Bone marrow (tissue), 2 donors: ENCODE measurements at places on chromosomes 7 and 10.
A peak's percentile ranks its signal among the peaks of the same experiment; 100 is the strongest.

GRCh38 chr10:31770307-31770902 lies 158.2 kb downstream of the ARHGAP12 start:
- DNase-seq: peak; percentile 11

DNA sequence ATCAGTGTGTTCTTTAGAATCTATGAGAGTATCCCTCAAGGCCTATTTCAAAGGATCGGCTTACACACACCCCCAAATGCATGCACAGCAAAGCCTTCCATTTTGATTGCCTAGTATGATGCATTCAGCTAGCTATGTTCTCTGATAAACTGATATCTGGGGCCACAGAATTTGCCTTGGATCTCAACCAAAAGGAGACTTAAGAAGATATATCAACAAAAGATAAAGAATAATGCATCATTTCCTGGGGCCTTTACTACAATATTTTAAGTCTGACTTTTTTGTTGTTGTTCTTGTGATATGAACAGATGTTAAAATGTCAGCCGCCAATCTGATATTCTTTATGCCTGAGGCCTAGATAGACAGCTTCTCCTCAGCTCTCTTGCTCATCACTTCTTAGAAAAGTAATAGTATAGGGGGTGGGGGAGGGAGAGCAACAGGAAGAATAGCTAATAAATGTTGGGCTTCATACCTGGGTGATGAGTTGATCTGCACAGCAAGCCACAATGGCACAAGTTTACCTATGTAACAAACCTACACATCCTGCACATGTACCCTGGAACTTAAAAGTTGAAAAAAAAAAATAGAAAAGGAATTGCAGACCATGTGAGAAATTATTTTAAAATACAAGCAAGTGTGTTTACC lies 792.9 kb upstream of the GHITM start:
- DNase-seq: no peak

GRCh38 chr7:13032576-13032975 lies 345.1 kb downstream of the ARL4A start:
- no peak for DNase-seq

- DNase-seq: no peak
These were observed 70.0 kb upstream of the NAMPT start for GRCh38 chr7:106354822-106355221.

DNA sequence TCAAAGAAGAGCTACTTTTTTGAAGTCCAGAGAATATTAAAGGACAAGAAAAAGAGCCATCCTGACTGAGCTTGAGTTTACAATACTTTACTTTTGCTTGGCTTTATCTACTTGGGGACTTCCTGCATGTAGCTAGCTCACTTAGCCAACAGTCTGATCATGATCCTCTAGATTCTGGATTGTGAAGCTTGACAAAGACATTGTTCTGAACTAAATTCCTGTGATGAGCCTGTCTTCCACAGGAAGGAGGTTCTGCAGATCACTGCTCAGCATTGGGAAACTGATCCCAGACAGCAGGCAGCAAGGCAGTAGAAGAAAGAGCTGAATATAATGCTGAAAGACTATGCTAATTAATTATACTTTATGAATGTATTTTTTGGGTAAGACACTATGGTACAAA lies 296.4 kb downstream of the DGKB start:
- no peak for DNase-seq

GRCh38 chr7:78383096-78383880 lies 584.7 kb downstream of the PHTF2 start:
- DNase-seq: no peak

- DNase-seq: no peak
These were observed 10.7 kb downstream of the EMX2 start for GRCh38 chr10:117553142-117553814.

GRCh38 chr7:100008525-100008924 lies 6.9 kb upstream of the ZKSCAN1 start:
- DNase-seq: no peak

GRCh38 chr7:133115596-133115995 lies 33.7 kb upstream of the CHCHD3 start:
- no peak for DNase-seq

- no peak for DNase-seq
These were observed 294.8 kb downstream of the MDFIC start for GRCh38 chr7:115216652-115217051.

DNA sequence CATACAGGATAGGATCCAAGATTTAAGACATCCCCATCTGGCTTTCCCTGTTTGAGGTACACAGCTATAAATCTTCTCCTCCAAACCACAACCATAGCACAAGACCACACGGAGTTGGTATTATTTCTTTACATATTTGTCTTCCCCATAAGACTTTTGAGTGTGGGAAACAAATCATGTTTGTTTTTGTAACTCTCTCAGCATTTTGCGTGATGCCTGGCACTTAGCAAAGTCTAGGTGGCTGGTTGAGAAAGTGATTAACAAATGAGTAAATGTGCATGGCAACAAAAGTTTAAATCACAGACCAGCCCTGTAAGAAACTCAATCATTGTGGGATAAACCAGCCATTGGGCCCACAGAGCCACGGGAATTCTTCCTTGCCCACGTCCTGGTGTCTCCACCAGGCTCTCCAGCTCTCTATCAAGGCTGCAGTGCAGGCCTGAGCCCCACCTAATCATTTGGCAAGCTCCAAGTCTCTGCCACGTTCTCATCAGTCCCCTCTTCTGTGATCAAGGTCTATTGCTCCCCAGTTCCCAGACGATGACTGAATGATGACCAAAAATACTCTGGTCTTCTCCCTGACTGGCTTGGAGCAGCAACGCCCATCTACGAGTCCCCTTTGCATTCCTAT lies 317.8 kb downstream of the TNS3 start:
- DNase-seq: no peak

GRCh38 chr10:110758128-110758765 lies 113.5 kb upstream of the PDCD4 start:
- DNase-seq: no peak

- no peak for DNase-seq
These were observed 3.2 kb downstream of the FIS1 start for GRCh38 chr7:101241443-101242349.
